ENCODE measurements at places on chromosomes 4 and X.
A peak's percentile ranks its signal among the peaks of the same experiment; 100 is the strongest.

DNA sequence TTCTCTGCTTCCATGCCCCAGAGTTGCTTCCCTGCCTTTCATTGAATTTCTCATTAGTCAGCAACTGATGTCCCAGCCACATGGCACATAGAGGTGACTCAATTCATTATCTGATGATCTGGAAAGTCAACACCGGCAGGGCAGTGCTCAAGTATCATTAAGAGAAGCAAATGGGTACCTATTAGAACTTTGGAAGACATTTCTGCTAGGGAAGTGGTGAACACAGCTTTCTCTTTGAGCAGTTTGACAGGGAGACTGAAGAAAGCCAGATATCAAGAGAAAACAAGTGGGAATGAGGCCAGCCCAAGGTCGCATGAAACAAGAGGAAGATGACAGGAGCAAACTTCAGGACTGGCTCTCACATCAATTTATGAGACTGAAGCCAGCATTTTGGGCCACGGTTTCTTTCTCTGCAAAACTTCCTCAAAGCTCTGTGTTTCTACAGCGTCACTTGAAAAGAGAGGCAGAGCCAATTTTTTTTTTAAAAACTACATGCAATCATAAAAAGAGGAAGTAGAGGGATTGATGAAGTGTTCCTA is 108.3 kb upstream of the RPS6KA3 start:
- no peak for DNase-seq

- DNase-seq: no peak
These were observed 33.1 kb downstream of the DLG3 start for GRCh38 chrX:70477734-70478075.

DNA sequence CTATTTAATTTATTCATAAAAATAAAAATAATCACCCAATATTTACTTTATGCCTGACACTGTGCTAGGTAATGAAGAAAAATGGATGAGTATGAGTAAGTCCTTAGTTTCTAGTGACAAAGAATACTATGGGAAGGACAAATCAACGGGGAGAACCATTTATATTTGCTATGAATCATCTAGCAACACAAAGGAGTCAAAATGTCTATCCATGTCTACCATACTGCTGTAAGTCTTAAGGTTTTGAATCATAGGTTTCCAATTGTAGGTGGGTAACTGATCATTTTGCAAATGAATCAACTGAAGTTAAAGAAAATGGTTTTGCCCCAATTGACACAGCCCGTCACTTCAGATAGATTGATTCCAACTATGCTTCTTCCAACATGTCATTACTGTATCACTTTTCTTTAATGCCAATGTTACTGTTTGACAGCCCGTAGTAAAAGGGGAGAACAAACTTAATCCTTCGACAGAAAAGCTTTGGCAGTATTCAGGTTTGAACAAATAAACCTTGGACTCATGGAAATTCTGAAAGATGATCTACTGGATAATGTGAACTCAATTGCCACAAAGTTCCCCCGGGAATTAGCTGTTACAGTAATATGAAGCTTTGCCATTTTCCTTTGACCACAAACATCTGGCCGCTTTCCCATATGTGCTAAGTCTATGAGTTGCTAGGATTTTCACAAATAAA is 3.2 kb downstream of the TDO2 start:
- no peak for DNase-seq

DNA sequence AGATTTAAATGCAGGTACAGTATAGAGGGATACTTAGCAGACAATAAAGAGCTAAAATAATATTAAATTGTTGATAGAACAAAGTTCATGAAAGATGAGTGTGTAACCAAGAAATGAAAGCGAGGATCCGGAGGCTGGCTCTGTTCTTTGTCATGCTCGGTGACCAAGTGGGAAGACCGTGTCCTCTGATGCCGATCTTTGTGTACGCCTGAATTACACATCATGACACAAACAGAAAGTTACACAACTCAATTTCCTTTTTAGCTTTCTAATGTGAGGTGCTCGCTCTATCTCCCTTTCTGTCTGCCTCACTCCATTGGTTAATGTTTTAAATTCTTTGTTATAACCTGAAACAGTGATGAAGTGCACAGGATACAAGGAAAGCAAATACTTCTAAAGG is 114.8 kb upstream of the NEIL3 start:
- no peak for DNase-seq

DNA sequence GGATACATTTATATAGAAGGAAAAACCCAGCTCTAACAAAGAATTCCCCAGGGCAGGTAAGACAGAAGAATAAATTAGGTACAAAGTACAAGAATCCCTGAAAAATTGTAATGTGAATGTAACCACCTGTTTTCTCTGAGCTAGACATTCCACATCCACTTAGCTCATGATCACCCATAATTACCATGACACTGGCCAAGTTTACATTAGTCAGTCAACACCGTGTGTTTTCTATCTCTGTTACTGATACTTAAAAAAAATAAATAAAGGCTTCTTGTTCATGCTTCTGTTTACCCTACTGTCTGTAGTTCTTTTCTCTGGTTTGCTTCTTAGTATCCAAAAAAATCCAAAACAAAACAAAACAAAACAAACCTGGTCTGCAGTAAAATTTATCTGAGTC is 66.0 kb downstream of the CBLL2 start:
- no peak for DNase-seq

DNA sequence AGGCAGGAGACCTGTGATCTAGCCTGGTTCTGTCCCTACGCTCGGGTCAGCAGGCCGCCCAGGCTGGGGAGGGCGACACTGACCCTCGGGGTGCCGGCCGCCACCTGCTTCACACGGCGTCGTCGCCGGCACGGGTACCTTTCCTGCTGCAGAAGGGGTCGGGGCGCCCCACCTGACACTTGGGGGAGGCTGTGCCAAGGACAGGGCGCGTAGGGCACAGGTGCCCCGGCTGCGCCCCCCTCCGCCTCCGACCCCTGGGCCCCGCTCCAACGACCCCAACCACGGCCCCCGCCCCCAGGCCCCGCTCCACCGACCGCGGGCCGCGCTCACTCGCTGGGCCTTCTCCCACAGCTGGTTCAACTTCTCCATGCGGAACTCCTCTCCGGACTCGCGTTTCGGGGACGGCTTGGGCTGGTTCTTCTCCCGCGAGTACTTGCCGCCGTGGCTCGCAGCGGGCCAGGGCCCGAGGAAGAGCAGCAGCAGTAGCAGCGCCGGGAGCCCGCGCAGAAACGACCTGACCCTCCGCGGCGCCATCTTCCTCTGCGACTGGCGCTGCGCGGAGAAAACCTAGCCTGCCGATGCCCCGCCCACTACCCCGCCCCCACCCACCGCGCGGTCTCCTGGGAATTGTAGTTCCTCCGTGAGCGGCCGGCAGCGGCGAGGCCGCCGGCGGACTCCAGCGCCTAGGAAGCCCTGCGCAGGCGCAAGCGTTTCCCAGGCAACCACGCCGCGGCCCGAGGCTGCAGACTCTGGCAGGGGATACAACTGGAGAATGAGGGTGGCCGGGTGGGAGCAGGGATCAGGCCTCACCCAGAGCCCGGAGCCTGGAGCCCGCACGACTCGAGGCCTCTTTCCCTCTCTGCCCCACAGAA is at the start of gene LRPAP1:
Gene LRPAP1, minus strand, starts transcription at position 544 of the 872 bp plus-strand sequence. Its CDS starts 10 bp downstream, at position 534.
- peak; percentile 88 for DNase-seq

DNA sequence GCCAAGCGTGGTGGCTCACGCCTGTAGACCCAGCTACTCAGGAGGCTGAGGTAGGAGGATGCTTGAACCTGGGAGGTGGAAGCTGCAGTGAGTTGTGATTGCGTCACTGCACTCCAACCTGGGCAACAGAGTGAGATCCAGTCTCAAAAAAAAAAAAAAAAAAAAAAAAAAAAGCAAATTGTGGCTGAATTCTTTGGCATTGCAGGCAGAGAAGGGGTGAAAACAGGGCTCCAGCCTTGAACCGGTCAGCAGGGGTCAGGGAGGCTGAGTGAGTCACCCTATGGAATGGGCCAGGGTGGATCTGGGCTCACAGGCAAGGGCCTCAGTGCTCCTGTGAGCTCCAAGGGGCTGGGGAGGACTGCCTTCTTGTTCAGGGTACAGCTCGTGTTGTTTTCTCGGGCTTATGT is 13.2 kb upstream of the FAM3A start:
- no peak for DNase-seq

DNA sequence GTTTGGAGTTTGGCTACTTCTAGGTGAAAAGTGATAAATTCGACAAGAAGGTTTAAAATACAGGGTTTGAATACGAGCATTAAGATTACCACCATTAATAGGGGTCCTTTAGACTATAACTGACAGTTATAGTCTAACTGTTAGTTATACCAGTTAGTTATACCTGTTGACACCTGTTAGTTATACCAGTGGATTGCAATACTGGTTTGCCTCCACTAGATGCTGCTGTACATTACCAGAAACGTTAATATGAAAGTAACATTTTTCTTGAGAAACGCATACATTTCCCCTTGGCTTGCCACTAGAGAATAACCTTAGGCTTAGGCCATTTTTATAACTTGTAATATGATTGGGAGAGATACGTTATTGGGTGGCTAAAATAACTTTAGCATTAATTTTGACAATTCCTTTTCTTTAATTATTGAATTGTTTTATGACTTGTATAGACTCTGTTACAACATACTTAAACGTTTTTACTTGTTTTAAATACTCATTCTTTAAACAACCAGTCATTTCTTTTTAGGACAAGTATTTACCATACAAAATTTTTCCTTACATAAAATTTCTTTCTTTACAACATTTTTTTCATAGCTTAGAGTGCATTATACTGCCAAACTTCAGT is 911.2 kb downstream of the FSTL5 start:
- DNase-seq: no peak
